A549 treated with Hydrocortisone at 1 μM for 4 hours (cell line): ENCODE measurements at places on chromosomes 6 and 20. TPM values are rescaled to one million over a fixed set of nuclear protein-coding genes. Genes with fewer than 3 reads are reported as not detected.

PROKR2 gene
- total RNA-seq: not detected in 5 replicates

FOXP4 gene
- total RNA-seq: 20.2 to 26.3 TPM (median 23.8 TPM) in 5 replicates

PTPRK gene
- 13.9 to 15.3 TPM (median 14.9 TPM) in 5 replicates for total RNA-seq

GNAS-AS1 gene
- total RNA-seq: not detected in 5 replicates

HSPA1A gene
- total RNA-seq: 162 to 234 TPM (median 205 TPM) in 5 replicates

PBX2 gene
- 13.5 to 17.2 TPM (median 15.7 TPM) in 5 replicates for total RNA-seq

SMLR1 gene
- not detected in 5 replicates for total RNA-seq
